Osteocyte (in vitro differentiated cells): ENCODE measurements at places on chromosomes 7 and 10. TPM values are rescaled to one million over a fixed set of nuclear protein-coding genes. Genes with fewer than 3 reads are reported as not detected.

The RARRES2 gene
- total RNA-seq = not detected in 2 replicates

The ZNF503 gene
- total RNA-seq = 38.5 and 42.1 TPM in 2 replicates

The TRIM24 gene
- 20.9 and 23.1 TPM in 2 replicates for total RNA-seq

The TBXAS1 gene
- 2.9 and 3.5 TPM in 2 replicates for total RNA-seq

The TRIM73 gene
- total RNA-seq = 3.2 and 7.4 TPM in 2 replicates

The SPDYE8 gene
- not detected in 2 replicates for total RNA-seq

The POM121L12 gene
- total RNA-seq = not detected in 2 replicates

The GIMAP5 gene
- not detected in 2 replicates for total RNA-seq

The MINDY3 gene
- 27.3 and 28.5 TPM in 2 replicates for total RNA-seq

The ASZ1 gene
- total RNA-seq = not detected in 2 replicates

The FAM241B gene
- 3.4 TPM in 2 replicates for total RNA-seq

The APBB1IP gene
- not detected in 2 replicates for total RNA-seq

The CPA2 gene
- total RNA-seq = not detected in 2 replicates

The CRHR2 gene
- total RNA-seq = not detected in 2 replicates

GRCh38 chr7:15925608-15926007, 239.1 kb upstream of the MEOX2 start:
- no peak for DNase-seq

DNA sequence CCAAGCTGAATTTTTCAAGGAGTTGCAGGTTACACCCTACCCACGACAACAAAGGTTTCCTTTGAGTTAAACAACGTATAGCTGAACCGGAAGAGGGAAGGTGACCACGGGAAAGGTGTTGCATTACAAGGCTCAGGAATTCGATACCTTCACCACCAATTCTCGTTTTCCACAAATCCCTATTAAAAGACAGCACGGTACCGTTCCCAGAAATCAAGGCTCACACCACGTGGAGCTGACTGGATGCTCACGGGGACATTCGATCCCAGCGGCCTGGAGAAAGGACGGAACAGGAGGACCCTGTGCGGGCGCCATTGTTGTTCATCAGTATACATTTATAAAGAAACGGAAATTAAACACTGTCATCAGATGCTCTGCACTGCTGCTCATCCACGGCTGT, 56.4 kb downstream of the CTBP2 start:
- no peak for DNase-seq

- DNase-seq = no peak
Observed at GRCh38 chr10:75612904-75613684, 181.7 kb downstream of the LRMDA start.

DNA sequence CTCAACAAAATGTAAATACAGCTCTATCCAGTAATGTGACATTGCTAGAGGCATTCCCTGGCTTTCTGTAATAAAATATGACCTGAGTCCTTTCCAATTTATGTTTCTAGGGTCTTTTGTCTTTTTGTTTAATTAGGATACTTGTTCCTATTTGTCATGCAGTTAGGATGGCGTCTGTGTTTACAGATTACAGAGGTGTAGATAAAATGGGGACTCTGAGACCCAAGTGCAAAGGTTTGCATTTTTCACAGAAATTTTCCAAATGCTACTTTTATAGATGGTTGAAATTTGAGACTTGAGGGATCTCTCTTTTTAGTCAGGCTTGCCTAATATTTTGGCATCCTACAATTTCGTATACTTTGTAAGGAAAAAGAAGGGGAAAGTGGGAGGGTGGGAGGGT, 332.4 kb downstream of the PTEN start:
- DNase-seq = no peak

DNA sequence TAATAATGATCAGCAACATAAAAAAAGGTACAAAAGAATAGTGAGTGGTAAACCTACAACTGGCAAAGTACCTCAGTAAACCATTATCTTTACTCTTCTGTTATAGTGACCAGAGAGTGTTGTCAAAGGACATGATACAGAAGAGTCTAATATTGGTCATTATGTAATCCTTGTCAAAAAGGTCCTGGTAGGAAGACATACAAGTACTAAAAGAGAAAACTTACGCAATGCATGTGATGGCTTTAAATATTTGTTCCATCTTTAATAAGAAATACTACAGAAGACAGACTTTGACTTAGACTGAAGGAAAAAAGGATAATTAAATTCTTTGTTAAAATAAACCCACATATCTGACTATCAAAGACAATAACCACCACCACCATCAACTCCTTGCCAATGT, 6.5 kb downstream of the DOCK4 start:
- DNase-seq = no peak

GRCh38 chr10:44177610-44178009, 207.3 kb downstream of the CXCL12 start:
- DNase-seq = no peak

- DNase-seq = no peak
Observed at GRCh38 chr7:39084349-39084748, 106.6 kb downstream of the POU6F2 start.

DNA sequence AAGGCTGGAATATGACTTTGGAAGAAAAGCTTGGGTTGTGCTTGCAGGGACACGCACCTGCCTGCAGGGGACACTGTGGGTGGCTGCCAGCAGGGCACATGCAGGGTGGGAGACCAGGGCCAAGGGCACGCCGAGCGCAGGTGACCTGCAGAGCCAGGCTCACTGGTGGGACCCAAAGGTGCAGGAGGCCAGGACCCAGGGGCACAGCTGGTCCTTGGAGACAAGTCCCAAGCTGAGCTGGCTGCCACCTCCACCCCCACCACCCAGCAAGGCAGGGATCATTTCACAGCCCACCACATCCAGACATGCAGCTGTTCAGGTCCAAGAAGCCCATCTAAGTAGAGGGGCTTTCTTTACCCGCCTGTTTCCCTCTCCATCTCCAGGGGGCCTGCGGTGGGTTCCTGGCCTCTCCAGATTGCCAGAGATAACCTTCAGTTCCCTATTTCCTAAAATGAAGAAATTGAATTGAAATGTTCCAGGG, 13.8 kb upstream of the CLIP2 start:
- DNase-seq = no peak

DNA sequence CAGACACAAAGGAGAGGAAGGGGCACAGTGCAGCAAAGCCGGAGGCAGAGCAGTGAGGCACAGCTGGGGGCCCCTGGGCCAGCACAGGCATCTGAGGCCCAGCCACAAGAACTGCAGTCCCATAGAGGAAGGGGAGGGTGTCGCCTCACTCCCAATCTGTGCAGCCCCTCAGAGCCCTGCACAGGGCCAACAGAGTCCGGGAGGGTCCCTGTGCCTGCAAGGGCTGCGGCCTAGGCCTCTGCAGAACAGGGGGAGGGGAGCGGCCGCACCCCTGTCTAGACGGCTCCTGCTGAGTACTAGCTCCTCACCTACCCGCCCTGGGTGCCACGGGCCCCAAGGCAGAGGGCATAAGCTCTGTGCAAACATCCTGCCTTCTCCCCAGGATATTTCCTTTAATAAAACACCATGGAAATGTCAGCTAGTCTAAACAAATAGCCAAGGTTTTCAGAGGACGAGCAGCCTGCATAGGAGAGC, 32.4 kb upstream of the RET start:
- no peak for DNase-seq

GRCh38 chr7:157488966-157489365, 152.2 kb downstream of the DNAJB6 start:
- peak; percentile 56 for DNase-seq

DNA sequence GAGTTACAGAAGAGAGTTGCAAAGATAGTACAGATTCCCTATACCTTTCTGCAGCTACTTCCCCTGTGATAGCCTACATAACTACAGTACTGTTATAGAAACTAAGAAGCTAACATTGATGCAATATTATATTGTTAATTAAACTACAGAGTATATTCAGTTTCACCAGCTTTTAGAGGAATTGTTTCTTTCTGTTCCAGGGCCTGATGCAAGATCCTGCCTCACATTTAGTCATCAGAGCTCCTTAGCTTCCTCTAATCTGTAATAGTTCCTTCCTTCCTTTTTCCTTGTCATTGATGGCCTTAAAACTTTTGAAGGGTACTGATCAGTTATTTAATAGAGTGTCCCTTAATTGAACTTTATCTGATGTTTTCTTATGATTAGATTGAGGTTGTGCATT, 56.8 kb downstream of the SDHAF3 start:
- DNase-seq = no peak

DNA sequence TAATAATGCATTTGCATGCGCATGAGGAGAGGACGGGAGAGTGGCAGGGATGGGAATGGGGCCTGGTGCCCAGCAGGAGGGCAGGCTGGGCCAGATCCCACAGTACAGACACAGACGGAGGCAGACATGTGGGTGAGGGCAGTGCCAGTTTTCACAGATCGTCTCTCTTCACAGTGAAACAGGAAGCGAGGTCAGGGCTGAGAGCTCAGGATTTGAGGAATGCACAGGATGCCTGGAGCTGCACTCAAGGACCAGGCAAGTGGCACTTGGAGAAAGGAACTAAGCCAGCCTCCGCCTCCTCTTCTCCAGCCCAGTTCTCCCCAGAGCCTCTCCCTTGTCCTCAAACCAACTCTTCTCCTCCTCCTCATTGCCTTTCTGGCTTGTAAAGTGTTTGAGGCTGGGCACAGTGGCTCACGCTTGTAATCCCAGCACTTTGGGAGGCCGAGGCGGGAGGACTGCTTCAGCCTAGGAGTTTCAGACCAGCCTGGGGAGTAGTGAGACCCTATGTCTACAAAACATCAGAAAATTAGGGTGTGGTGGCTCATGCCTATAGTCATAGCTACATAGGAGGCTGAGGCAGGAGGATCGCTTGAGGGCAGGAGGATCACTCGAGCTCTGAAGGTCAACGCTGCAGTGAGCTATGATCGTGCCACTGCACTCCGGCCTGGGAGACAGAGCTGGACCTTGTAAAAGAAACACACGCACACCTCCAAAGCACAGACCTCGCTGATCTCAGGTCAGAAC, 115.2 kb downstream of the HIP1 start:
- no peak for DNase-seq

DNA sequence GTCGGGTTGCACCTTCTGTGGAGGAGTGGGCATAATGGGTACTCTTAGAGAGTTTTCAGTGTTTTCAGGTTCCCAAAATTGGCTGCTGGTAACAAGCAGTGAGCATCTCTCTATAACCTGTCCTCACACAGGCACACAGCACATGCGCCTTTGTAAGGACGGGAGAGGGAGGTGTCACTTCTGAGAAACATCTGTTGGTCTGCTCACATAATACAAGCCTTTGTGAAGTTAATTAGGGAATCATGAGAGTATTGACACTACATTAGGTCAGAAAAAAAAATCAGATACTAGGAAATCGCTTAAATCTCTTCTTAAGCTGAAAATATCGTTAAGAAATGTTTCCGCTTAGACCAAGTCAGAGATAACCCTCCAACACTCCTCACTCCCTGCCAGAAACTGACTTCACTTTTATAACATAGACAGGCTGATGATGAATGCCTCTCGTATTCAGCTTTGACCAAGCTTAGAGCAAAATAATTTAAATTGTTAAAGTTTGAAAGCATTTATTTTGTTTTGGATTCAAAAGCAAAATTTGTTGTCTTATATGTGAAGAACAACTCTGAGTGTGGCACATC, 769.7 kb downstream of the TNS3 start:
- DNase-seq = no peak

- DNase-seq = no peak
Observed at GRCh38 chr7:45514944-45515343, 59.2 kb upstream of the ADCY1 start.

DNA sequence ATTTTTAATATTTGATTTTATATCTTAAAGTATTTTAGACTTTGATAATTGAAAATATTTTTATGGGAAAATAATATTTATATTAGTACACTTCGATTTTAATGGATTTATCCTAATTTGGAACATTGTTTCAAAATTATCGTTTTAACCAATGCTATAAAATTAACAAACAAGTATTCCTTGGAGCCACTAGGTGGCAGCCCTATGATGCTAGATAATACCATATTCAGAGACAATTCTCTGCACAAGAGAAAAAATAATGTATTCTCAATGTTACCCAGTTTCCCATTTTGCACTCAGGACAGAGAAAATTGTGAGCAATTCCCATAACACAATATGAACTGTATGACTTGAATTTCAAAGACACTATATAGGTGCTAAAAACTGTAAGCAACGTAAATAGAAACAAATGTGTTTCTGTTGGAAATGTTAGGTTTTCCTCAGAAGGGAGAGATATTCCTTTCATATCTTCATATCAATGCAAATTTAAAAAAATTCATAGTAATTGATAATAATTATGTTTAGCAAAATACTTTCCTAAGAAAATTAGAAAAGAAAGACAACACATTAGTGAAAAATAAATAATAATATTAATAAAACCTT, 237.8 kb downstream of the SEMA3E start:
- DNase-seq = no peak
